ENCODE measurements at places on chromosomes 6 and 20. TPM values are rescaled to one million over a fixed set of nuclear protein-coding genes. Genes with fewer than 3 reads are reported as not detected.

Gene POU5F1
- total RNA-seq = 13.0 TPM

DNA sequence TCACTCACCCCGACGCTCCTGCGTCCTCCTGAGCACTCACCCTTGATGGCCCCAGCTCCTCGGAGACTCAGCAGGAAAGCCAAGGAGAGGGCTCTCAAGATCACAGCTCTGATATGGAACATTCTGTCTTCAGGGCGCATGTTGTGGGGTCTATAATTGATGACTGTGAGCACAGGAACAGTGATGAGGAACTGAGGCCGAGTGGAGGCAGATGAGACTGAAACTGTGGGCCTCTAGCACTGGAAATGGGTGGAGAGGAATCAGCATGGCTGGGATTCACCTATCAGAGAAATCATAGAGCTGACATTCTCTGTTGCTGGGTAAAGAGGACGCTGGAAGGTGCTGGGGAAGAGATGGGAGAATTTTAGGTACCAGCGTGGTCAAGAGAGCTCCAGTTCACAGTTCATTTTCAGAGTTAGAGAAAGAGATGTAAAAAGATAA lies at the start of gene HLA-DPA1:
TSS of gene HLA-DPA1 (minus strand) at position 219 of the 441 bp plus-strand sequence.
- no peak for DNase-seq

DNA sequence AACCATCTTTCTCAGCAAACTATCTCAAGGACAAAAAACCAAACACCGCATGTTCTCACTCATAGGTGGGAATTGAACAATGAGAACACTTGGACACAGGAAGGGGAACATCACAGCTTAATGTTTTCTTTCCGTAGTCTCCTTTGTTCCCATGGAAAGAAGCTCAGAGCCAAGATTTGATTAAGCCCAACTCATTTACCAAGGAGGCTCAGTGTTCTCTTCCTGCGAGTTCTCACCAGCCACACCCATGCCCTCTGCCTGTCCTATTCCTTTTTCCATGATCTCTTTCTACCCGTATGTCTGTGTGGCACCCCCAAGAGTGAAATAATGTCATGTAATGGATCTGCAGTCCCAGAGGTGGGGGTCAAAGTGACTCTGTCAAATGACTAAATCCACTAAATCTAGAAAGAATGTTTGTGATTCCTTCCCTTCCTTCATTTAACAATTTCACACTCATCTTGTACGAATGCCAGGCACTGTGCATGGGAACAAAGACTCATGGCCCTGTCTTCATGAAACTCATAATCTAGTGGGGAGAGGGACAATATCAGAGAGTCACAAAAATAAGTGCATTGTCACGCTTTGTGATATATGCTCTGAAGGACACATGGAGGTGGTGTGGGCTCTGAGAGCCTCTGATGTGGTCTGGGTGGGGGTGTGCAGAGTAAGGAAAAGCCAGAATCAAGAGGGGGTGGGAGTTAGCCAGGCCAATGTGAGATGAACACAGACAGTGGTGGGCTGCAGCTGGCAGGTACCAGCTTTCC lies 292.1 kb downstream of the CDC5L start:
- DNase-seq = no peak

DNA sequence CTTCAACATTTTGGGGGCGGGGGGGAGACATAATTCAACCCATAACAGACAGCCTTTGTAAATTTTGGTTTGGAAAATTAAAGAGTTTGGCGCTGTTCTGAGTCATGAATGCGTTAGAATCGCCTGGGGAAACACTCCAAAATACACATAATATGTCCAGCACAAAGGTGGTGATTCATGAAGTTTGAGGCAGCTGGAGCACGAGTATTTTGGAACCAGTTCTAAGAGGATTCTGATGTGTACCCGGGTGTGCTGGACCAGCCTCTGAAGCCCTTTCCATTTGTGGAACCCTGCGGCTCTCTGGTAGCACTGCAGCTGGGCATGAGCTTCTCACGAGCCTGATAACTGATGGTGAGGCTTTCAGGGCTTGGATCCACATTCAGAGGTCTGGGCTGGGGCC lies 4.7 kb downstream of the GMPR start:
- DNase-seq = no peak

- DNase-seq = no peak
Observed at GRCh38 chr20:7155794-7156193, 388.3 kb downstream of the BMP2 start.

GRCh38 chr6:106764353-106764980 lies 135.1 kb downstream of the QRSL1 start:
- DNase-seq = no peak
